Stimulated activated CD8-positive, alpha-beta memory T cell treated with anti-CD3 and anti-CD28 coated beads, Interleukin-15, amount 100 ng/mL, for 24 hours (primary cell): ENCODE measurements at places on chromosomes 7 and 10.

- no peak for DNase-seq
Measured at GRCh38 chr10:1185911-1186682, 129.9 kb downstream of the WDR37 start.

GRCh38 chr10:119395280-119396007 is 147.1 kb downstream of the RGS10 start:
- no peak for DNase-seq

DNA sequence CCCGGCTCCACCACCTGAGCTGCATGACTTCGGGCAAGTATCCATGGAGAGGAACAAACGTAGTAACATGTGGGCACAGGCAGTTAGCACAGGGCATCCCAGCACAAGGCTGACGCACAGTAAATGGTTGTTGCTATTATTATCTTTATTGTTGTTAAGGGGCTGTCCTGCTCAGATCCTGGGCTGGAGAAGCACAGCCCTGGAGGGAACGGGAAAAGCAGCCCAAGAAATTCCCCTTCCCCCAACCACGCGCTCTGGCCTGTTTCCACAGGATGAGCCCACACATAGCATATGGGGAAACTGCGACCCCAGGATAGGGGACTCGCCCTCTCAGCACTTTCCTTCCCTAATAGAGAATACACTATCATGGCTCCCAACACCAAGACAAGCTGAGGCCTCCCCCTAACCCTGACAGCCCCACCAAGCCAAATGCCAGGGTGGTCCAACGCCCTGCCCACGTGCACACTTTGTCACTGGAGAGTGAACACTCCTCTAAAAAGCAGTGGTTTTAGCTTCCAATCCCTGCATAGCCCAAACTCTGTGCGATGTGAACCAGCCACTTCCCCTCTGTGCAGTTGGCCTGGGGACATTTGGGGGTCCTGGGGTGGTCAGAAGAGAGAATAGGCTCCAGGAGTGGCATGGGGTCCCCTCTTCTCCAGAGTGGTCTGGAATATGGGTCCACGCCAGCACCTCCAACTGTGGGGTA is 11.0 kb downstream of the PSD start:
- no peak for DNase-seq

DNA sequence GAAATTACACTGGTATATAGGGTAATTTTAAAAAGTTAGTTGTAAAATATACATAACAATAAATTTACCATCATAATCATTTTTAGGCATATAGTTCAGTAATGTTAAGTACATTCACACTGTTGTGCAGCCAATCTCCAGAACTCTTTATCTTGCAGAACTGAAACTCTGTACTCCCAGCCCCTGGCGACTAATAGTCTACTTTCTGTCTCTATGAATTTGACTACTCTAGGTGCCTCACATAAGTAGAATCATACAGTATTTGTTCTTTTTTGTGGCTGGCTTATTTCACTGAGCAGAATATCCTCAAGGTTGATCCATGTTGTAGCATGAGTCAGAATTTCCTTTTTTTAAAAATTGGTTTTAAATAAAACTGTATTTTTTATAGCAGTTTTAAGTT is 41.4 kb downstream of the NRF1 start:
- DNase-seq = no peak

DNA sequence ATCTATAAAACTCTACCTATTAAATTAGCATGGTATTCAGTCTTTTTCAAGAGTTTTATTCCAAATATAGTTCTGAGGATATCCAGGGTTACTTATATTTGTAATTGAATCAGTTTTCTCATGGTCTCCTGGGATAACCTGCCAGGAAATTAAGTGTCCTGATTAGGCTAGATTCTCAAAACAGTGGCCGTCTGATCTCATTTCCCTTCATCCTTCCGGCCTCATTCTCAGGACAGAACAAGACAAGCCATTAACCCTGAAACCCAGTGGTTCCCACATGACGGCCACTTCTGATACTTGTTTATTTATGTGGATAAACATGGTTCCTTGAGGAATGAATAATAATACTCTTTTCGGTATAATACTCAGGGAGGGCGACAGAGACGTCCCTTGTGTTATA is 417.6 kb upstream of the POT1 start:
- no peak for DNase-seq

DNA sequence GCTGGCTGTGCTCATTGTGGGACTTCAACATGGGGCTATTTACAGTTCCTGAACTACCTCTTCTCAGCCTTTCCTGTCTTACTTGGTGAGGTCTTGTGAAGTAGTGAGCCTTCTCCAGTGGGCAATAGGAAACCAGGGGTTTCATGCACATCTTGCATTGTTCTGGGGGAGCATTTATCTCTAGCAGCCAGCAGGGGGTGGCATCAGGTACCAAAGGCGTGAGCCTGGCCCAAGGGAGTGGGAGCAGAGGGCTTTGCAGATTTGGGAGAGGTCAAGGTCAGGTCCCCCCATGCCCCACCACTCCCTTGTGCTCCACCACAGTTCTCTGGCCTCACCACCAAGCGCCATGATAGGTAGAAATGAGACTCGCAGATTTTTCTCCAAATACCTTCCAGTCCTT is 85.4 kb upstream of the NPTX2 start:
- no peak for DNase-seq

DNA sequence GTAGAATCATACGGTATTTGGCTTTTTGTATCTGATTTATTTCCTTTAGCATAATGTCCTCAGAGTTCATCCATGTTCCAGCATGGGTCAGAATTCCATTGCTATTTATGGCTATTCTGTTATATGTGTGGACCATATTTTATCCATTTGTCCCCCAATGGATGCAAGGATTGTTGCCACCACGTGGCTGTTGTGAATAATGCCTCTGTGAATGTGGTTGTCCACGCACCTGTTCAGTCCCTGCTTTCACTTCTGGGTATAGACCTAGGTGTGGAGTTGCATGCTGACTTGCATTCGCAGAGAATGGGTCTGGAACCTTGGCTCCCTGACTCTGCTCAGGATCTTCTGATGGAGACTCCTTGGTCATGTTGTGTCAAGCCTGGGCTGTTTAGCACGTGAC is 199.9 kb downstream of the CAMK1D start:
- no peak for DNase-seq

GRCh38 chr7:151342102-151342646 is 562 bp downstream of the NUB1 start:
- DNase-seq = no peak

DNA sequence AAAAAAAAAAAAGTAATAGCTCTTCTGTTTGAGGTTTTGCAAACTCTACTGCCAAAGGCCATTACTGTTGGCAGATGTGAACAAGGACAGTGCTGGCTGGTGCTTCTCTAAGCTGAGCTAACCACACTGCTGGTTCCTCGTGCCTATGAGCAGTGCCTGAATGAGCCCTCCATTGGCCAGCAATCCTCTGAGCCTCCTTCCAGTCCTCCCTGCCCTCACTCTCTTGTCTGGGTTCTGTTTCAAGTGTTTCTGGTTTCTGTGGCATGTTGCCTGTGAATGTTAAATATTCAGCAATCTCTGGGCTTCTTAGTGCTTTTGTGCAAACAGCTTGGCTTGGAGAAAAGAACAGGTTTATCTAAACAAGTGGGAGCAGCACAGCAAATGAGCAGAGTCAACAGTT is 161.3 kb upstream of the AUTS2 start:
- no peak for DNase-seq

DNA sequence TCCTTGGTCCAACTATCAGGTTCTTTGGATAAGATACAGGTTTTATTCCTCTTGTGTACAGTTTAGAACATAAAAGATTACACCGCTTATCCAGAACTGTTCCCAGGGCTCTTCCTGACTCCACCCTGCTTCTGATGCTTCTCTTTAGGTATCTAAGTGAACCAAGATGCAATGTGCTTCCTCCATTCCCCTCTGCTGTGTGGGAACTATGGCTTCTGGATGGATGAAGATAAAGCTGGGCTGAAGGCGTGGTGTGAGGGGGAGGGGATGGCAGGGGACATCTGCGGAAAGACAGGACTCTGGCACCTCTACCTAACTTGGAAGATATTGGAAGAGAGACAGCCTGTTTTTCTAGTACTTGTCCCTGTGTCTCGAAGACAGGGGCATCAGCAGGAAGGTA is 209.9 kb upstream of the TBX20 start:
- no peak for DNase-seq

DNA sequence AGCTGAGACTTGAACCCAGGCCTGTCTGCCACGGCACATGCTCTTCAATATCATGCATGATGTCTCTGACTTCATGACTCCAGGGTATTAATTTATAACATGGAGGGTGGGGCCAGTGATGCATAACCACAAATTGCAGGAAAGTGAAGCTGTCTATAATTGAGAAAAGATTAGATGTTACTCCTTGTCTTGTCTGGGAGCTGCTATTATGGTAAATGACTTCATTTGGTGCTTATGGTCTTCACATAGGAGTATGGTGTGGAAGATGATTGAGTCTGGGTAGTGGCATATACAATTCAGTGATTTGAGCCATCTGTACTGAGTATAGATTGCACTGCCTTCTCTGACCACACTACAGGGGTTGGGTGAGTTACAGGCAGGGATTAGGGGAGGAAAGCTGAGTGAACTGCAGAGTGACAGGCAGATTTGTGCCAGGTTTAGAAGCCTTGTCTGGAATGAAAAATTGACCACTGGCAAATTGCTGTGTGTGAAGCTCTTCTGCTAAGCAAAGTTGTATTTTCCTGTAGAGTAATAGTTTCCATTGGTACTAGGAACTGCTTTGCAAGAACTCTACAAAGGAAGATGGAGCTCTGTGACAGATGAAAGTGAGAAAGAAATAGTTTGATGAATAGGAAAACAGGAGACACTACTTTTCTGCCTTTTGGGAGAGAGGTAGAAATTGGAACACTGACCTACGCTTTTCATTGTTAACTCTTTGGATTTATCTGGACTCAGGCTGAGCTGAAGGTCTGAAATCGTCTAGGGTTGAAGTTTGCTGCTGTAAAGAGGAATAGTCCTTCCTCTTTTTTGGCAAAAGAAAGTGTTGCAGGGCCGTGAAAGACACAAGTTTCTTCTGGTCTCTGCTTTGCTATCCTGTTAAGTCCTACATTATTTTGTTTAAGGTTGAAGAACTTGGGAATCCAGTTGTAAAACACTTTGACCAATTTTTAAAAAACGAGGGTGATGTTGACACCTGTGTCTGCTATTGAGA is 2.7 kb downstream of the SND1 start:
- no peak for DNase-seq

- DNase-seq = no peak
Measured at GRCh38 chr7:18958627-18959026, 158.8 kb downstream of the TWIST1 start.

DNA sequence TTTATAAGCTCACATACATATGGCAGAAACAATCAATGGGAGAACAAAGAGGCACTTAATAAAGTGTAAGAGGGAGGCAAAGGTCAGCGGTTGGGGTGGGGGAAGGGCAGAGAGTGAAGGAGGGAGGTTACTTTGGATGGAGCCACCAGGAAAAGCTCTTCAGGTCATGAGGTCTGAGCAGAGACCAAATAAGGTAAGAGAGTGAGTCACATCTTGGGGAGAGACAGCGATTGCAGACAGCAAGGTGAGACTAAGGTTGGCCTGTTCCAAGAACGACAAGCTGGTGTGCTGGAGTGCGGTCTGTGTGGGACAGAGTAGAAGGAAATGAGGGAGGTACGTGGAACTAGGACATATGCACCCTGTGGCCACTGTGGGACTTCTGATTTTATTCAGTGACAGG is 74.3 kb upstream of the TOMM7 start:
- DNase-seq = no peak

DNA sequence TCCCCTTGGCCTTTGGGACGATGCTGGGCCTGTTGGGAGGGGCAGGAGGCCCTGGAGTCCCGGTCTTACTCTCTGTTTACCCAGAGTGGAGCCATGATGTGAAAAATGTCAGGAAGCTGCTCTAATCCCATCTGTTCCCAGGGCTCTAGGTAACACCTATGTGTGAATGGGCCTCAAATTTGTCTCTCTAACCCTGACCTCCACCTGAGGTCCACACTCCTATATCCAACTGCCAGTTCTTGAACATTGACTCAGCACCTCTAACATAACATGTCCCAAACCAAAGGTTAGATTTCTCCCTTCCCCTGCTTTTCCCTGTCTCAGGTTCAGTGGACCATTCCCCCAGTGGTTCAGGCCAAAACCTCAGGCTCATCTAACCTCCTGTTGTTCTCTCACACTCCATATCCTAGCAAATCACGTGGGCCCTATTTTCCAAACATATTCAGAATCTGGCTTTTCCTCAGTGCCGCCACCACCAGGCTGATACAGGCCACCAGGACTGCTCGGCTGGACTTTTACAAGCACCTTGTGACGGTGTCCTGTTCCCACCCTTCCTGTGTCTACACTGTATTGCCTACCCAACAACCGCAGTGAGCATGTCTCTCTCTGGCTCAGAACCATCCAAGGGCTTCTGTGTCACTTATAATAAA is 130.6 kb downstream of the ATXN7L1 start:
- DNase-seq = no peak

GRCh38 chr7:114141415-114141814 is 222.6 kb upstream of the PPP1R3A start:
- no peak for DNase-seq

DNA sequence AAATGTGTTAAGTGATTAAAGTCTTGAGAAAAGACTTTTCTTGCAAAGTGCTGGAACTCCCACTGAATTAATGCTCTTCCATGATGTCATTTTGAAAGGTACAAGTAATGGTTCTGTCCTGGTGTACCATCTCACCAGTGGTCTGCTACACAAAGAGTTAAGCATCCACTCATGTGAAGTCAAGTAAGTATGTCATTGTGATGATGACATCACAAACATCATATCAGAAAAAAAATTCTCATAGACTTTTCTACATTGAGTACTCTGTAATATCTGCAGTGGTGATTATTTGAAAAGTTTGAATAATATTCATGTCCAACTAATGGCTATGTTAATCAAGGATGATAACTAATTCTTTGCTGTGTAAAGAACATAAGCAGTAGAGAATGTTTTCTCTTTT is 22.6 kb downstream of the WDR11 start:
- DNase-seq = no peak

DNA sequence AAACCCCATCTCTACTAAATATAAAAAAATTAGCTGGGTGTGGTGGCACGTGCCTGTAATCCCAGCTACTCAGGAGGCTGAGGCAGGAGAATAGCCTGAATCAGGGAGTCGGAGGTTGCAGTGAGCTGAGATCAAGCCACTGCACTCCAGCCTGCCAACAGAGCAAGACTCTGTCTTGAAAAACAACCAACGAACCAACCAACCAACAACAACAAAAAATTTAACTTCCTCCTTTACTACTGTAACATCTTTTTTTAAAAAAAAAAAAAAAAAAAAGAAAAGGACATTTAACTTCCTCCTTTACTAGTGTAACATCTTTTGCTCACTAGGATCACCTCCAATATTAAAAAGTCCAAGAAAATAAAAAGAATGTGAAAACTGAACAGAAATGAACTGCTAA is 92.3 kb upstream of the TMEM168 start:
- no peak for DNase-seq

- DNase-seq = no peak
Measured at GRCh38 chr10:89001729-89002072, 11.1 kb downstream of the FAS start.

GRCh38 chr7:82559193-82559805 is 115.7 kb upstream of the CACNA2D1 start:
- no peak for DNase-seq

GRCh38 chr7:10245406-10245805 is 728.3 kb upstream of the PHF14 start:
- no peak for DNase-seq
